ENCODE measurements at places on chromosomes 6 and 20.

GRCh38 chr20:52913650-52914387 lies 58.3 kb upstream of the TSHZ2 start:
- no peak for DNase-seq

GRCh38 chr6:157314705-157315321 lies 8.5 kb downstream of the TMEM242 start:
- no peak for DNase-seq

DNA sequence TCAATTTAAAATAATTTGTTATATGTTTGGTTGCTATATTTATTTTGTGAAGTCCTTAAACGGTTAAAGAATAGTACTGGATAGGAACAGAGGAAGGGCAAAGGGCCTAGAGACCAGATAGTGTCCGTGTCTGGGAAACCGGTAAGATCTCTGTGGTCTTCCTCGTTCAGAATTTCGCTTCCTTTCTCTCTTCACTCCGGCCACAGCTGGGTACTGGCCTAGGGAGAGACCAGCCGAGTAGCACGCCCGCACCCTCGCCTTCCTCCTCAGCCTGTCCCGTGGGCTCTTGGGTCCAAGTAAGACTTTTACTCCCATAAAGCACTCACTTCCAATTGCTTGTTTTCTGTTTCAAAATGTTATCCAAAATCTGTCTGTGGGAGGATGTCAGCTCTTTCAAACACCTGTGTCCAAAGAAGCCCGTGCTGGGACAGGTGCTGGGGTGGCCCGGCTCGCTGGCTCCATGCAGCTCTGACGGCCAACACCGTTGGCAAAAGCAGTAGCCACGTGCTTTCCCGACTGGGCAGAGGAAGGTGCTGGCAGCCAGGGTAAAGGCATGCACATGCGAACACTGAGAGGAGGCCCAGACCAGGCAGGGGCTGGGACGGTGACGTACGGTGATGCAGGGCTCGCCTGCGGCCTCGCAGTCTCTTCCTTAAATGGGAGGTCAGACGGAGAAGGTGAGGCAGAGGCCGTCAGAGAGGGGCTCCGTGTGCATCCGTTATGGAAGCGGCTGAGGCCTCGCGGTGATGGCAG lies 112.2 kb downstream of the IRF4 start:
- no peak for DNase-seq

DNA sequence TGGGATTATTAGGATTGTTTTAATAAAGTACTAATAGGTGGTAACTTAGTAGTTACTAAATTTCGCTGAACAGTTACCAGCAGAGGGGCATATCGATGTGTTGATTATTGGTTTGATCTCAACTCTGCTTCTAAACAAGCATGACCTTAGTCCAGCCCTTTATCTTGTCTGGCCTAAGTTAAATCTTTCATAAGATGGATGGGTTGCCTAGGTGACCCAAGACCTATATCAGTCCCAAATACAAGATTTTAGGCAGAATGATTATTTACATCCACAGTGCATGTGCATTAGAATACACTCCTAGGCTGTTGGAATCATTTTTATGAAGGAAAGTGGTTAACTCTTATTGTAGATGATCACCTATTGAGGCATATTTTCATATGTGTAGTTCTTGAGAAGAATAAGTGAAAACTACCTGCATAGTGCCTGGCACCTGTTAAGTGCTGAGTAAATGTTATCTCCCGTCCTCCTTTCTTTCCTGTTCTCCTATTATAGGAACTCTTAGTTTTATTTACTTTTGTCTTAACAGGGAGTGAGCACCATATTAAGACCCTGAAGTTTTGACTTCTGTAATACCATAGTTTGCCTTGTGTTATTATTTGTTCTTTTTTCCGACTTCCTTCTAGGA lies 1.1 kb downstream of the HSF2 start:
- peak; percentile 33 for DNase-seq

GRCh38 chr6:33143113-33143770 lies 49.0 kb downstream of the COL11A2 start:
- no peak for DNase-seq

DNA sequence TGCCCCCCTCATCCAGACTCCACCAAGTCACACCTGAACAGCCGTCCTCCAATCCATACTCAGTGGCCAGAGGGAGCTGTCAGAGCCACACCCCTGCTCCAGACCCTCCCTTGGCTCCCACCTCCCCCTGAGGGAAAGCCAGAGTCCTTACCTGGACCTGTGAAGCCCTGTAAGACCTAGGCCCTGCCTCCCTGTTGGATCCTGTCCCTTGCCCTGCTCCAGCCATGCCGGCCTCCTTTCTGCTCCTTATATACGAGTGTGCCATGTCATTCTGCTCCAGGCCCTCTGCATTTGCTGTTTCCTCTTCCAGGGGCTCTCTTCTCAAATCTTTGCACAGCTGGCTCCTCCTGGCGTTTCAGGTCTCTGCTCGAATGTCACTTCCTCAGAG lies 100.3 kb upstream of the MYL9 start:
- no peak for DNase-seq

- DNase-seq: no peak
Measured at GRCh38 chr6:35089935-35090505, 51.1 kb downstream of the TCP11 start.

- DNase-seq: no peak
Measured at GRCh38 chr20:57449398-57450354, 58.5 kb downstream of the RBM38 start.
